ENCODE measurements at places on chromosomes 12 and 14. TPM values are rescaled to one million over a fixed set of nuclear protein-coding genes. Genes with fewer than 3 reads are reported as not detected.

Gene JAG2
- 49.9 TPM for total RNA-seq

Gene SERPINA6
- total RNA-seq = not detected

Gene PAH
- total RNA-seq = not detected

Gene CDCA3
- total RNA-seq = 11.0 TPM

Gene VCPKMT
- total RNA-seq = 5.4 TPM

Gene DRAM1
- 27.4 TPM for total RNA-seq

Gene CFAP54
- 26.2 TPM for total RNA-seq

Gene MYO1H
- total RNA-seq = not detected

Gene LYZ
- total RNA-seq = not detected

Gene FAIM2
- total RNA-seq = not detected

Gene TCP11L2
- 27.4 TPM for total RNA-seq

Gene SLCO1B3
- not detected for total RNA-seq

Gene MGP
- total RNA-seq = 56.4 TPM

Gene TAS2R42
- not detected for total RNA-seq

Gene TCTN2
- 7.9 TPM for total RNA-seq

Measured in pulmonary artery endothelial cell (primary cell).